Activated CD4-positive, alpha-beta T cell treated with anti-CD3 and anti-CD28 coated beads, Interleukin-2, amount 10 ng/mL, durations not matched to agents 24 days and 14 days (primary cell): ENCODE measurements at places on chromosomes 11 and 22.

DNA sequence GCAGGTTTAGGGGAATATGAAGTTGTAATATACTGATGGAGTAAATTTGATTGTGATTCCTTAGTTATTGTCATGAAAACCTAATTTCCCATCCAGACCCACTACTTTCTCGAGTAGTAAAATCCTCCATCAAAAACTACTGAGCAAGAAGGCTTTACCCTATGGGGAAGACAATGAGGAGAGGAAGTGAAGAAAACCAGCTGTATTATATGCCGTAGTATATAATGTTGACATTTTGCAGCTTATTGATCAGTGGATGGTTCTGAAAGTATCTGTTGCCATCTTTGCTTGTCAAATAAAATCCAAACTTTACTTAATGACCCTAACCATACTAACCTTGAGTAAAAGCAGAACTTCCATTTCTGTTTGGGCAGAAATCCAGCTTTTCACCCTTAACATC, 292.8 kb upstream of the RAG2 start:
- no peak for DNase-seq

GRCh38 chr11:12802418-12803085, 128.3 kb downstream of the TEAD1 start:
- no peak for DNase-seq

DNA sequence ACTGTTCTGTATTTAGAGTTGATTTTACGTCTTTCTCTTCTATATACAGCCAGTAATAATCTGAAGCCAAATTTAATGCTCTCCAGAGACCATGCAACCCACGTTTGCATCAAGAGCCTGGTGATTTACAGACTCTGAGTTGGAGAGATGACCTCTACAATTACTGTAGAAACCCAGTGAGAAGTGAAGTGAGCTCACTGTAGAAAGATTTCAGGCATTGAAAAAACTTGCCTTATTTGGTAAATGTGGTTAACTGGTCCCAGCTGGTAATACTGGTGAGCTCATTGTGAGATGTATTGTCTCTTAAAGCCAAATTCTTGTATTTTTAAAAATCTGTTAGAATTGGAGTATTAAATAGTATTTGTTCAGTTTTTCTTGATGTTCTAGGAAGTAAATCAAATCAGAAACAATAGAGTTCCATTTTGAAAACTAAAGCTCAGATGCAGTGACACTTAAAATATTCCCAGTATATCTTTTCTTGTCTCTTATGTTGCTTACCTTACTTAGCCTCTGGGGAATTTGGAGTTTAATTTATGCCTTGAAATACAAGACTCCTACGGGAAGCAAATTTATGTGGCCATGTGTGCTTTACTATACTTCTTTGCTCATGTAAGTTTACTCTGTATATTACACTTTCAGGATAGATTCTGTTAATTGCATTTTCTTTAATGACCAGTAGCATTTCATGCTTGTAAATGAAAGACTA, 189.9 kb downstream of the ARHGAP42 start:
- no peak for DNase-seq

- DNase-seq: no peak
These were observed 81.0 kb downstream of the CCDC73 start for GRCh38 chr11:32713496-32713895.

- no peak for DNase-seq
These were observed 80.9 kb upstream of the MYO18B start for GRCh38 chr22:25661073-25661472.

DNA sequence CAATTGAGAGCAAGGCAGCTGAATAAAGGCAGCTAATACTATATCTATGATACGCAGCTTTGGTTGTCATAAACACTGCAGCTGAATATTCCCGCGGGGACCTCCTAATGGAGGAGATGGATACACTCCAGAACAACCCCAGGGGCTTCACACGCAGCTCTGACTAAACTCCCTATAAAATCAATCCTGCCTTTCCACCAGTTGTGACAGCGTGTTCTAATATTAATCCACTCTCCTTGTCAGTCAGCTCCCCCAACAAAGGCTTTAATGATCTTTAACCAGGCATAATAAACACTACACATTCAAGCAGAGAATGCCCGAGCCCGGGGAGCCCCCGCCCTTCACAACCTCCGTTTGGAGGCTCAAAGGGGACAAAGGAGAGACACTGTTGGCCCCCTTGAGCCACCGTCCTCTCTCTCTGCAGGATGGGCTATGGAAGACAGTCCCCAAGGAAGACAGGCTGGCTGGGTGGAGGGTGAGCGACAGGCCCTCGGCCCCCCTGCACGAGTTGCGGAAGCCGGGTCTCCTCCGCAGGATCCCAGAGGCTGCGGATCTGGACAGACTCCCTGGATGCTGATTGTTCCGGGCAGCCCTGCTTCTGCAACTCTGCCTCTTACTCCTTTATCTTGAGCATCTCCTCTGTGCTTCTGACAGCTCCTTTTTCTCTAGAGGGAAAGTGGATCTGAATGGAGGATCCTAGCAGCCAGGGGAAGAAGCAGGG, 565.2 kb downstream of the BUD13 start:
- DNase-seq: no peak

DNA sequence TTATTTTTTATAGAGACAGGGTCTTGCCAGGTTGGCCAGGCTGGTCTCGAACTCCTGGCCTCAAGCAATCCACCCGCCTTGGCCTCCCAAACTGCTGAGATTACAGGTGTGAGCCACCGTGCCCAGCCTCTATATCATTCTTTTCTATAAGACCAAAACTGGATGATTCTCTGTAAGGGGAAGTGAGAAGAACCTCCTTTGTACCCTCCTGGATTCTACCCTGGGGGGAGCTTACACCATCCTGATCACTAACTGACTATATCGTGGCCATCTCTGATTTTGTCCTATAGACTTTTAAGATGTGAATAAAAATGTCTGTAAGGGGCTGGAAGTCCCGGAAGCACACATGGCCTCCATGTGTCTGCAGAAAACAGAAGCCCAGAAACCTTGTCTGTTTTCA, 9.1 kb downstream of the PIWIL4 start:
- no peak for DNase-seq

DNA sequence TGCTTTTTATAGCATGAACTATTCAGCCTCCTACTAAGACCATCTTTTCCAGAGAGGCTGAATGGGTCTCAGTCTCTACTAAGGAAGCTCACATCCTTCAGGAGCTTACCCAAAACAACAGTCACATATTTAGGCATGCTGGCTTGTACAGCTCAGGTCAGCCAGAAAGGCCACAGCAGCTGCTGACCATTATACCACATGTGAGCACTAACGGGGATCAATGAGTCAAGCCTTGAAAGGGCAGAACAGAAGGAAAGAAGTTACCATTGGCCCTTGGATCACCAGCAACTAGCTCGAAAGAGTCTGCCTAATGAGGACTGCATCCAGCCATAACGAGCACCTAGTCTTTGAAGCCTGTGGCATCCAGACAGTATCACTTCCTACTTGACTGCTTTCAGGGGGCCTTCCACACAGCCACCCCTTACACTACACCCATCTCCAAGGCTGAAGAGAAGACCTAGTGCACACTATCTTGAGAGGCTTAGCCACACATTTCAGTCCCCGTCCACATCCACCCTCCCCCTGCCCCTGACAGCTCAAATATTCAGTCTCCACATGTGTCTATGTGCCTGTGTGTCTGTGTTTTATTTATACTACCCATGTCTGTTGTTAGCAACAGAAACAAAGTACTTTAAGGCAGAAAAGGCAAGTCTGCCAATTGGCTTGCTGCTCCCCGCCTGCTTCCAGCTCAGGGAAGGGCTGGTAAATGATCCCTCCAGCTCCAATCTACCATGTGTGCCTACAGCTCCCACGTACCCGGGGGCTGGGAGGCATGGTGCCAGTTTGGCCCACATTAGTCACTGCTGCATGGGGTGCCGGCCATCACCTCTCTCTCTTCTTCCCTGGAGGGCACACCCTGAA, 95.5 kb downstream of the RPL27A start:
- no peak for DNase-seq

GRCh38 chr11:95699631-95700470, 89.7 kb downstream of the FAM76B start:
- DNase-seq: no peak

- no peak for DNase-seq
These were observed 66.1 kb downstream of the OR5AK2 start for GRCh38 chr11:57054817-57055216.

GRCh38 chr22:46696229-46696518, 41.9 kb downstream of the CERK start:
- DNase-seq: no peak

DNA sequence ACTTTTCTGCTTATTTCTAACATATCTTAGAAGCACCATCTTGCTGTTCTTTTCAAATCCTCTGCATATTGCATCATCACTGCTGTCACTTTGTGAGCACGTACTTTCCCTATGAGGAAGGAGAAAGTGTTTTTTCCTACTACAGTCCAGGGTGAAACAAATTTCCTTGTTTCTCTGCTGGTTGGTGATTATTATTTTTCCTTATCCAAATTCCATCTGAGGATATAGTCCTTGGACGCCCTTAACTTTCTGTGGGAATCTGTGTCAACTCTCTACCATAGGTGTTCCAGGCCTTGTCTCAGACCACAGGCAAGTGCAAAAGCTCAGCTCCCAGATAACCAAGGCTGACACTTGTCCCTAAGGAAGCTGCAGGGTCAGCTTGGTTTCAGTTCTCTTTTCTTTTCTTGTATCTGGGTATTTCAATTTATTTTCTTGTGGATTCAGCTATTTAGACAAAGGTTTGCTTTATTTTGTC, 29.4 kb upstream of the LYVE1 start:
- DNase-seq: no peak

DNA sequence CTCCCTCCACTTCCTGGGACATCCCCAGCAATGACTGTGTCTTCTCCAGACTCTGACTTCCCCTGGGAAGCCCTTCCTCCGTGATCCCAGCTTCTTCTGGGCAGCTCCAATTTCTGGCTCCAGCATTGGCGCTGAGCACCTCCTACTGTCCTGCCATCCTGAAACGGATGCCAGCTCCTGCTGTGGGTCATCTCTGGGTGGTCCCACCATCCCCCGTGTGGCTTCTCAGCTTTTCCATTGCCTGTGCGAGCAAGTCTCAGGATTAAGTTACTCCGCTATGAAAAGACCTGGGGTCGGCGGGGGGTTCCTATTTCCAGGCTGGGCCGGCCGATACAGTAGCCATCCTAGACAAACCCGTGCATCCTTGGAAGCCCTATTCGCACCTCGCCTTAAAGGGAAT, 55.4 kb upstream of the FADD start:
- DNase-seq: no peak

- no peak for DNase-seq
These were observed 322.2 kb downstream of the LUZP2 start for GRCh38 chr11:24819006-24819405.

GRCh38 chr11:119180729-119181676, 4.3 kb upstream of the NHERF4 start:
- DNase-seq: no peak

- no peak for DNase-seq
These were observed 11.7 kb downstream of the SEC14L2 start for GRCh38 chr22:30408388-30409102.

DNA sequence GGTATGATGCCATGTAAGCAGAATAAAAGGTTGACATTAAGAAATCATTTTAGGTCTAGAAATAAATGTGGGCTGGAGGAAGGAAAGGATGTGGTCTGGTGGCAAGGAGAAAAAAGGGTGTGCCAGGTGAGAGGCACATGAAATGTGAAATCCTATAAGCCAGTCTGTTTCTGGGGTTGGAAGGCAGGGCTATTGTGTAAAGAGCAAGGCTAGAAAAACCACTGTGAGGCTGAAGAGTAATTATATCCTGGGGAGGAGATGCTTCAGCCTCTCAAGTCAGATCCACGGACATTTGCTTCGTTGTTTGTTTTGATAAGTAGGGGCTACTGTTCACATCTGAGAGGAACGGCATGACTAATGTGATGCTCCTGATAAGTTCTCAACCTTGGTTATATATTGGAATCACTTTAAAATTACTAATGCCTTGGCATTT, 77.5 kb upstream of the CTSC start:
- DNase-seq: peak; percentile 80

DNA sequence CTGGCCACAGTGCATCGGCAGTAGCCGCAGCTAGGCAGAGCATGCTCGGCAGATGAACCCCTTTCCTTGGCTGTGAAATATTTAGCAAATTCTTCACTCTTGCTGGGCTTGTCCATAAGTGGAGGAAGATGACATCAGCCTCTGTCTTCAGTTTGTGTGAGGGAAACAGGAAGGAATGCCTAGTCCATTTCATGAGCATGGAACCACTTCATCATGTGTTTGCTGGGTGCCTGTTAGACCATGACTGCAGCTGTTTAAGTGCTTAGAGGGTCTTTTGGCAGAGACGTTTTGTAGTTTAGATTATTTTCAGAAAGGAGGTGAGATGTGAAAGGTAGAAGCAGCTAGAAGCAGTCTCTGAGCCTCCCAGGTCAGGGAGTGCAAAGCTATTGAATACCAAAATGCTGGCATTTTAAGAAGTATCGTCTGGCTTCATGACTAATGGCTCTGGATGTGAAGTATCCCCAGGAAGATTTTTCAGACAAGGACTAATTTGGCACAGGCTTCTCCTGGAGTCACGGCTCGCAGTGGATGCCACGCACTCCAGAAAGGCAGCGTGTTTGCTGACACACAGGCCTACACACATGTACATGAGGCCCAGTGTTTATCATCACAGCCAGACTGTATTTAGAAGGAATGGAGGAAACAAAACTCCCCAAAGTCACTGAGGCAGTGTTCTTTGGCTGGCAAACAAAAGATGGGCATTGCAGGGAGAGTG, 43.1 kb upstream of the GRAMD1B start:
- DNase-seq: no peak

- no peak for DNase-seq
These were observed 5.1 kb downstream of the KRTAP5-7 start for GRCh38 chr11:71532036-71532610.

DNA sequence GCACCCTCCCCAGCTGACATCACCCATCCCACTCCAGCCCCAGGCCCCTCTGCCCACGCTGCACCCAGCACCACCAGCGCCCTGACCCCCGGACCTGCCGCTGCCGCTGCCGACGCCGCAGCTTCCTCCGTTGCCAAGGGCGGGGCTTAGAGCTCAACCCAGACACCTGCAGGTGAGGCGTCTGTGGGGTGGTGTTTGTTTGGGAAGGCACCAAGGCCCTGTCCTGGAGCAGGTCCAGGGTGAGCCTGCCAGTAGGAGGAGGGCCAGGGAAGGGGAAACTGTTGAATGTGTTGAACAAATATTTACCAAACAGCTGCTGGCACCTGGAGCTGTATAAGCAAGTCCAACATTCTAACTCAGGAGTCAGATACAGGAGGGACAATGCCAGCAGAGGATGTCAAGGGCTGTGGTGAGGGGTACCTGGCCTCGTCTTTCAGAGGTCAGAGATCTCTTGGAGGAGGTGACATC, 3.1 kb downstream of the VEGFB start:
- no peak for DNase-seq

- no peak for DNase-seq
These were observed 73.8 kb upstream of the OPCML start for GRCh38 chr11:133606124-133606523.

GRCh38 chr11:77083566-77084245, 16.9 kb downstream of the CAPN5 start:
- no peak for DNase-seq
